ENCODE measurements at places on chromosomes 6 and 20. TPM values are rescaled to one million over a fixed set of nuclear protein-coding genes. Genes with fewer than 3 reads are reported as not detected.

PPP1R3G gene
- not detected for total RNA-seq

RTF2 gene
- 22.1 TPM for total RNA-seq

BMP7 gene
- 4.2 TPM for total RNA-seq

SLC22A7 gene
- not detected for total RNA-seq

UNC93A gene
- not detected for total RNA-seq

CDC5L gene
- 10.2 TPM for total RNA-seq

MUCL3 gene
- total RNA-seq: 0.52 TPM

PLCB1 gene
- 46.1 TPM for total RNA-seq

PRR18 gene
- total RNA-seq: not detected

CLPSL2 gene
- total RNA-seq: not detected

- peak; percentile 18 for DNase-seq
These were observed 980 bp downstream of the MBOAT1 start for GRCh38 chr6:20211037-20211940.

DNA sequence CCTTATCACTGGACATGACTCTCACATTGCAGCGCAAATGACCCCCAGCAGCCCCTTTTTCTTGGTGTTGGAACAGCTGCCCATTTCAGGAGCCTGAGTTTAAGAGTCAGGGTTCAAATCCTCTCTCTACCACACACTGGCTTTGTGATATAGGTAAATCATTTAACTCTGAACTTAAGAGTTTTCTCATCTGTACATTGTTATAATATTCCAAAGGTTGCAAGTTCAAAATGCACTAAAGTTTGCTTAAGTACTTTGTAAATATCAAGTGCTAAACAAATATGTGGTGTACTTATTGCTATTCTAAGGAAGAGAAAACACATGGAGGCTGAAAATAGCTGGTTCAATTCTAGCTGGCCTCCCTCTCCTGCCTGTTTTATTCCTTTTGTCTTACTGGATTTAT is 39.3 kb upstream of the PBOV1 start:
- DNase-seq: no peak

DNA sequence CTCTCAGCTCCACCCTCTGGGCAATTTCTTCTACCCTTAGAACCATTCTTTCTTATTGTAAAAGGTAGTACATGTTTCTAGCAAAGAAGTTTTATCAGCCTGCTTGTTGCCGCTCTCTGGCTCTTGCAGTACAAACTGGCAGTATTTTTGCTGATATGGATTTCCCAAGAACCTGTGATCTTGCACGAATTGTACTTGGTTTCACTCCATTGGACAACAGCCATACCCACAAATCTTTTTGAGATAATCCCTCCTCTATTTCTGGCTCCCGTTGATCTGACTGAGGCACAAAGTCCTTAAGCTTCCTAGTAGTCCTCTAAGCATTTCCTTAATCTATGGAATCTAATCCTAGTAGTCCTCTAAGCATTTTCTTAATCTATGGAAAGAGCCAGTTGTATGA is 487.0 kb upstream of the PTCHD4 start:
- no peak for DNase-seq

- no peak for DNase-seq
These were observed 30.5 kb downstream of the PLCB4 start for GRCh38 chr20:9099372-9099771.

- DNase-seq: no peak
These were observed 25.6 kb downstream of the ECT2L start for GRCh38 chr6:138821519-138821918.

- no peak for DNase-seq
These were observed 388.4 kb upstream of the JARID2 start for GRCh38 chr6:14857501-14857900.

GRCh38 chr6:40986921-40987819 is 51.9 kb downstream of the UNC5CL start:
- no peak for DNase-seq

- DNase-seq: no peak
These were observed 17.9 kb upstream of the PNPLA1 start for GRCh38 chr6:36252005-36252404.

GRCh38 chr20:2387580-2387979 is 6.9 kb downstream of the TGM6 start:
- DNase-seq: no peak

DNA sequence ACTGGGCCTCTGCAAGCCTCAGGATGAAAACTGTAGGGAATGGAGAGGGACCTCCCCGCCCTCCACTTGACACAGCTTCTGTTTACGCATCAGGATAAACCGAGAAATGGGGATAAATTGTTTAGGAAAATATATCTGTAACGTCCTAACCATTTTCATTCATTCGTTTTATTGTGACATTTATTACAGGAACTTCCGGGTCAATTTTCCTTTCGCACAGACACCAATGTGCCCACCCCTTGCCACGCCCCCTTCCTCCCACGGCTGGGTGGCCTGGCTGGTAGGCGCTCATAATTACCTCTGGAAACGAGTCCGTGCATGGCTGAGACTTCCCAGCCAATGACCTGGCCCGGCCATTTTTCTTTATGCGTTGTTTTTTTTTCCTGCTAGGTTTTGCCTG is 96.1 kb downstream of the BMP7 start:
- no peak for DNase-seq

GRCh38 chr6:116997496-116997895 is 120.5 kb downstream of the RFX6 start:
- no peak for DNase-seq

DNA sequence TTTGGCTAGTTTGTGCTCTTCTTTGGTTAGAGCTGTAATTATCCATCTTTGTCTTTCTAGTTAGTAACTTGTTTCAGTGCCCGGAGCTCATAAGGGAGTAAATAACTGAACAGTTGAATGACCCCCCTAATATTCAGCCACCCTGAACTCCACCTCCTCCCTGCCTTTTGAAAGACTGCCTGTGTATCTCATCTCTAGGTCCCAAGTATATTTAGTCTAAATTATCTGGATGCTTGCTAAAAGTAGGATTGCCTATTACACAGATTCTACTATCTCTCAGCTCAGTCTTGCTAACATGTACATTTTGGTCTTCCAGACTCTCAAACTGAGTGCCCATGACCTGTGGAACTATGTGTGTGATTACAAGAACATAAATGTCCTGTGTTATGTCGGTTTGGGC is 145.9 kb downstream of the GJA1 start:
- DNase-seq: no peak

GRCh38 chr6:6973721-6974120 is 134.0 kb upstream of the RREB1 start:
- DNase-seq: no peak

GRCh38 chr6:90044182-90044832 is 150.0 kb downstream of the GJA10 start:
- DNase-seq: no peak

DNA sequence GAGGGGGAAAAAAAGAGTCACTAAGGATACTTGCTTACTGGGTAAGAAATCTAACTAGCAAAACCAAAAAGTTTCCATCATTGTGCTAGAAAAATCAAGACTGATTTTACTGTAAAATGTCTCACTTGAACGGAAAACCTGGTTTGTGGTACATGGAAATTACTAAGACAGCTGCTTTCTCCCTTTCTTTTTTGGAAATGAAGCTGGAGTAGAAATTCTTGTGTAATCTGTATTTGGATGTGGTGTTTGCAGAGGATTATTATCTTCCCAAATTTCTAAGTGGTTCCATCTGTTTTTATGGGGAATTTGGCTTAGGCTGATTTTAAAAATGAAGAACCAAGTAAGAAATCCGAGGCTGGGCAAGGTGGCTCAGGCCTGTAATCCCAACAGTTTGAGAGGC is 20.4 kb downstream of the EPB41L2 start:
- DNase-seq: no peak

- peak; percentile 33 for DNase-seq
These were observed 70.1 kb downstream of the SLX4IP start for GRCh38 chr20:10504994-10505730.

GRCh38 chr20:3757268-3757667 is 10.3 kb downstream of the ADISSP start:
- DNase-seq: no peak

- DNase-seq: no peak
These were observed 320.8 kb downstream of the TAF4 start for GRCh38 chr20:61744691-61745396.

DNA sequence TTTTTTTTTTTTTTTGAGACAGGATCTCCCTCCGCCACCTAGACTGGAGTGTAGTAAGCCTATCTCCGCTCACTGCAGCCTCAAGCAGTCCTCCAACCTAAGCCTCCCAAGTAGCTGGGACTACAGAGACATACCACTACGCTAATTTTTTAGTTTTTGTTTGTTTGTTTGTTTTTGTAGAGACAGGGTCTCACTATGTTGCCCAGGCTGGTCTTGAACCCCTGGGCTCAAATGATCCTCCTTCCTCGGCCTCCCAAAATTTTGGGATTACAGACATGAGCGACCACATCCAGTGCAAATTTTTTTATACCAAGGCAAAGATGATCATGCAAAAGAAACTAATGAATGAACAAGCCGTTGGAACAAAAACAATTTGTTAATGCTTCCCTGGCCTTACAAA is 5.3 kb downstream of the FUCA2 start:
- no peak for DNase-seq

DNA sequence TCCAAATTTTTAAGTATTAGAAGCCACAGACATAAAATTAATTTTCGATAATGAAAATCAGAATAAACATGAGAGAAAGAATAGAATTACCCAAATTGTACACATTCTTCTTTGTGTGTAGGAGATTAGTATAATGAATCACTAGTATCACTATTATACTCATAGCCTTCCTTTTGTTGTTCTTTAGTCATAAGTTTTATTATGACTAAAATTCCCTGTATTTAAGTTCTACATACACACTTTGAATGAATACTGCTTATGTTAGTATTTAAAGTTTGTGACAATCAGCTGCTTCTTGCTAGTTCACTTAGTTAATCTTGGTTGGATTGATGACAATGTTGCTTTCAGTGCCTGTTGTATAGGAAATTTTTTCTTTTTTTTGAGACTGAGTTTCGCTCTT is 72.7 kb downstream of the CCDC170 start:
- DNase-seq: no peak

DNA sequence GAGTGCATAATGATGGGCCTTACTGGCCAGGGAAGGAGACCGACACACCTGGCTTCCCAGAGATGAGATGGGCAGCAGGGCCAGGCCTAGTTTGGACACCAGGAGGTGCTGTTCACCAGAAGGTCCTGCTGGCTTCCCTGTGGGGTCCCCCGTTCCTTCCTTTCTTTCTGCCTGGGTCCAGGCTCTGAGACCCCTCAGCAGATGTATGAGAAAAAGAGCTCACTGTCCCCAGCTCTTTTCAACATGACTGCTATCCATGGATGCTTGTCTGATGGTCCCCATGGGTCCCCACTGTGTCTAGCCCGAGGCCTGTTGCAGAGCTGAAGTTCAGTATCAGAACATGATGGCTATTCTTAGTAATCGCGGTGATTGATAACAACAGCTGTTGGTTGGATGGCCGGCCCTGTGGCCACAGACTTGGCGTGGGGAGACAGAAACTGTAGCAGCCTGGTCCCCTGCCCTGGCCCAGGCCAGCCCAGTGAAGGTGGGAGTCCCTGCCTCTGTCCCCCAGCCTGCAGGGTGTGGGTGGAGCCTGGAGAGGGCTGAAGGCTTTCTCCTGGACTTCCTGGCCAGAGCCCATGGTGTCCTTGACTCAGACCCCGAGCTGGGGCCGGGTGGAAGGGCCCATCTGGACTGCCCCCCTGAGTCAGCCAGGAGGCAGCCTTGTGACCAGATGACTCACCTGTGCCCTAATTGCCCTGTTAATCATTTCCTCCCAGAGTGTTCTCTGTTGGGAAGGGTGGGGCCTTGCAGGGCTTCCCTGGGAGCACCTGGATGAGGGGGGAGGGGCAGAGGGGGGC is 9.9 kb upstream of the BAK1 start:
- peak; percentile 87 for DNase-seq

- DNase-seq: no peak
These were observed 4.8 kb upstream of the BCAS4 start for GRCh38 chr20:50789968-50790650.

- peak; percentile 14 for DNase-seq
These were observed 610.3 kb downstream of the RNF144B start for GRCh38 chr6:18997375-18997826.

DNA sequence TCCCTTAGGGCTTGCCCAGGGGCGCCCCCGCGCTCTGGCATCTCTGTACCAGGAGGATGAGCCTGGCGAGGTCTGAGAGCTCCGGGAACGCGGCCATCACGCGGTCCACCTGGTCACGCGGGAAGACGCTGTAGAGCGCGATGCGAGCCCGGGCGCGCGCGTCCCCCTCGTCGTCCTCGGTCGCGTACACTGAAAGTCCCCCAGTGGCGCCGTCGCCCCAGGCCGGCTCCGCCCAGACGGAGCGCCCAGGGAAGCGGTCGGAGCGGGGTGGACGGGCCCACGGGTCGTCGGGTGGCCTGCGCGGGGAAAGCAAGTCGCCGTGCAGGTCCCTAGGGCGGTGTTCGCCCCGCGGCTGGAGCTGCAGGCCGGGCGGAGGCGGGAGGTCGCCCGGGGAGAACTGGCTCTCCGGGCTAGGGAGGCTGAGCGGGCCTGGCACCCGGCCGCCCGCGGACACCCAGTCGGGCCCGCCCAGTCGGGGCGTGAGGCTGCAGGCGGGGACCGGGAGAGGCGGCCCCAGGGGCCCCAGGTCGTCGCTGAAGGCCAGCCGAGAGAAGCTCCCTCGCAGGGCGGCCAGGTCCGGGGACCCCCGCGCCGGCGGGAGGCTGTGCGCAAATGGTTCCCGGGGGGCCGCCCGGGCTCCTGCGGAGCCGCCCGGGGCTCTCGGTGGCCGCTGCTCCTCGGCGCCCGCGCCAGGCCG is 34.0 kb downstream of the ZC3H12D start:
- DNase-seq: peak; percentile 26

- peak; percentile 88 for DNase-seq
These were observed 54.2 kb upstream of the HLA-A start for GRCh38 chr6:29887819-29888776.

DNA sequence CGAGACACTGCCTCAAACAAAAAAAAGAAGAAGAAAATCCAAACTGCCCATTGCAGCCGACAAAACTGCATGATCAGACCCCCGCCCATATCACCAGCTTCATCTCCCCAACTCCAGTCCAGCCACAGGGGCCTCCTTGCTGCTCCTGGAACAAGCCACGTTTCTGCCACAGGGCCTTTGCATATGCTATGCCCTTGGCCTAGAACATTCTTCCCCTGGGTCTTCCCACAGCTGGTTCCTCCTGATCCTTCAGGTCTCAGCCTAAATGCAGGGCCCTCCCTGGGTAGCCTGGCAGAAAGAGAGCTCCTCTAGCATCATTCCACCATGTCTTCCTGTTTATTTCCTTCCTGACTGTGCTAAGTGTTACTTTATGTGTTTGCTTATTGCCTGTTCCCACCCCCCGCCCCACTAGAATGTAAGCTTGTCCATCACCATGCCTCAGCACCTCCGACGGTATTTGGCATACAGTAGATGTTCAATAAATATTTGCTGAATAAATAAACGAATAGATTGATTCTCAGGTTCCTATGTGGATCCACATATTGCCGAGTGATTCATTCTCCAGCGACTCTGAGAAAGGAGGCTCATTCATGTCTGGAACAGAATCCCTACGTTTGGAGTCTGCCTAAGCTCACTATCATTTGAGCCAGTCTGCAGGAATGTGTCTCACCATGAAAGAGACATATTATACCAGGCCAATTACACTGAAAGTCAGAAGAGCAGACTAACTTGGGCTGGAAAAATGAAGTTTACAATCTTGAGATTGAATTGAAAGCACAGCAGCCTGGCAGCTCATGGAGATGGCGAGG is 56.1 kb downstream of the NFATC2 start:
- no peak for DNase-seq

All from body of pancreas (tissue), 4 donors.